ENCODE measurements at places on chromosomes 16 and 17.

GRCh38 chr17:42163113-42163512 is 8.3 kb upstream of the RAB5C start:
- DNase-seq: peak; percentile 58

DNA sequence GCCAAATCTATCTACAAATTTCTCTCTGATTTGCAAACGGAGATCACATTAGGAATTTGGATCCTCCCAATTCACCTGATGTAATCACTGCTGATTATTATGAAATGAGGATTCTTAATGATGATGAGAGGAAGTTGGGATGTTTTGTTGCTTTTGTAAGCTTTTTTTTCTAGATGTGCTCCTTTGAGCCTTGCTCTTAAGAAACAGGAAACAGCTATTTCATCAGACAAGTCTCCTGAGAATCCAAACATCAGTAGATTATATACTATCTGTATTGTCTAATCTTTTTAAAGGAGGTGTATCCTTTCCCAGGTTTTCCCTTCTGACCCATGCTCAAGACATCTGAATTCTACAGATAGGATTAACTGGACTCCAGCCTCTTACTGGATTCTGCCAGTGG is 73.3 kb downstream of the KIF2B start:
- no peak for DNase-seq

- DNase-seq: no peak
Measured at GRCh38 chr17:4980644-4981216, 6.7 kb downstream of the CAMTA2 start.

DNA sequence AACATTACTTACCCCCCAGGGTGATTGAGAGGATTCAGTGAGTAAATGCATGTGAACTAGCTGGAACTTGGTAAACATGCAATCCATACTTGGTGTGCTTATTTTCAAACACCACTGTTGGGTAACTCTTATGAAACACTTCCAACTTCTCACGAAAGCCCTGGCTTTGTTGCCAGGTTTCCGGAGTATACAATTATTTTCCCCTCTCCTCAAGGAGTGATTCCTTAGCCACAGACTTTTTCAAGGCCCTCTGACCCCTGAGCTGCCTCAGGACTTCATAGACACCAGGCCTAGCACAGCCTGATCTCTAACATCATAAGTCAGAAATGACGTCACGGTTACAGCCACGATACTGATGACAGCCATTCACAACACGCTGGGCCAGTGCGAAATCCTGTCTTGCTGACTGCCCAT is 27.6 kb downstream of the HSD17B2 start:
- DNase-seq: no peak

- no peak for DNase-seq
Measured at GRCh38 chr17:17058304-17058703, 16.0 kb downstream of the MPRIP start.

Measured in stimulated activated CD8-positive, alpha-beta memory T cell treated with anti-CD3 and anti-CD28 coated beads, Interleukin-2, amount 100 ng/mL, for 48 hours (primary cell).